ENCODE measurements at places on chromosomes 5 and 9. TPM values are rescaled to one million over a fixed set of nuclear protein-coding genes. Genes with fewer than 3 reads are reported as not detected.

DNA sequence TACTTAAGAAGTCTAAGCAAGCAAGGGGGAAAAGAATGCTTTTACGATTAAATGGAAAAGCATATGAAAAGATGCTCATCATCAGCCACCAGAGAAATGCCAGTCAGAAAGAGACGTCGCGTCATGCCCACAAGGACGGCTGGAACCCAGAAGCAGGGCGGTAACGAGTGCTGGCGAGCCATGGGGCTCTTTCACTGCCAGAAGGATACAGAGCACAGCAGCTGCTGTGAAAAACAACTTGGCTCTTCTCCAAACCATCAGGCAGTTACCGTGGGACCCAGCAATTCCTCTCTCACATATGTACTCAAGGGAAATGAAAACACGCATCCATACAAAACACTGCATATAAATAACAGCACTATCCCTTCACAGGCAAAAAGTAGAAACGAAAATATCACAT is 95.5 kb downstream of the CAMSAP1 start:
- H3K4me1 ChIP-seq, result no peaks in the 10 kb centered on the region
- no peak overlapping the region for H3K4me3 ChIP-seq
- no peak overlapping the region for H3K27ac ChIP-seq
- H3K36me3 ChIP-seq, result peaks cover 44% of the 10 kb centered on the region

- no peak overlapping the region for H3K4me3 ChIP-seq
- H3K36me3 ChIP-seq, result peaks cover 1% of the 10 kb centered on the region
- peak; percentile 34 for DNase-seq
These were observed 55.2 kb downstream of the NMUR2 start for GRCh38 chr5:152349683-152350526.

DNA sequence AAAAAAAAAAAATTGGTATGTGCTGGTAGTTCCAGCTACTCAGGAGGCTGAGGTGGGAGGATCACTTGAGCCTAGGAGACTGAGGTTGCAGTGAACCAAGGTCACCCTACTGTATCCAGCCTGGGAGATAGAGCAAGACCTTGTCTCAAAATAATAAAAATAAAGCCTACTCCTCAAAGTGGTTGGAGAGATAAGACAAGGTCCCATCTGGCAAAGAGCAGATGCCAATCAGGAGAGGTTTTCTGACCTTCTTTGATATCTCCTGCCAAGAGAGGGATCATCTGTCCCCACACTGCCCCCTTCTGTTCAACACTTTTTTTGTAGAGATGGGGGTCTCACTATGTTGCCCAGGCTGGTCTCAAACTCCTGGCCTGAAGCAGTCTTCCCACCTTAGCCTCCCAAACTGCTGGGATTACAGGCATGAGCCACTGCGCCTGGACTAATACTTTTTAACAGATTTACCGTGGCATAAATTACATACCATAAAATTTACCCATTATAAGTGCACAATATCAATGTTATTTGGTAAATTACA is 64.7 kb downstream of the SH3PXD2B start:
- no peaks in the 10 kb centered on the region for H3K27me3 ChIP-seq
- H3K27ac ChIP-seq, result no peak overlapping the region
- DNase-seq, result no peak
- H3K4me3 ChIP-seq, result no peak overlapping the region
- peaks cover 30% of the 10 kb centered on the region for H3K36me3 ChIP-seq
- no peaks in the 10 kb centered on the region for H3K4me1 ChIP-seq

DNA sequence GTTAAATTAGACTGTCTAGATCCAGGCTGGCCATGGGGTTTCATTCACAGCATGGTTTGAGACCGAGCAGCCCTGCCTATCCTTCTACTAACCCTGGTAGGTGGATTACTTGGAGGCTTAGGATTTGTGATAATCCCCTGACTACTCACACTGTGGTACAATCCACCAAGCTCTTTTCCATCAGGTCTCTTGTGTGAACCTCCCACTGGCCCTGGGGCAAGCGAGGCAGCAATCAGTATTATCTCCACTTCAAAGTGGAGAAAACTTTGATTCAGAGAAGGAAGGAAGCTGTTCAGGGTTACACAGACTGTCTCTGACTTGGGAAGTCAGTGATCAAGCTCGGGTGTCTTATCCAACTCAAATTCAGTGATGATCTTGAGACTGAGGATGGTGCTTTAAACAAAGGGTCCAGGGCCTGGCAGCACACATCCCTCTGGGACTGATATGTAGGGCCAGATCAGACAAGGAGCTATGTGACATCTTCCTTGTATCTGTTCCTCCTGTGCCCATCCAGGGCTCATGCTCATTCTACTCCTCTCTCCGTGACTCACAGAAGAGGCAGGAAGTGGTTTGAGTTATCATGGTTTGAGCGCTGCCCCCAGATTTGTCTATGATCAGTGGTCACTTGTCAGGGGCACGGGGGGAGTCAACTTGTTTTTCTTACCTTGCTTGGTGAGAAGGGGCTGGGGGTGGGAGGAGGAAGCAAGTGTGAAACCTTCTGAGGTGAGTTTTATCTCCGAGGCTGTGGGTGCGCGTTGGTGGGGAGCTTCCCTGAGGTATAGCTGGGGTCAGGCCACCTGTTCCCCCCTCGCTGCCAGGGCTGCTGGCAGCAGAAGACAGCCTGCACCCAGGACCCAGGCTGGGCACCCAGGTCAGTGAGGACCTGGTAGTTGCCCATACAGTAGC is 48.6 kb downstream of the RGS3 start:
- no peaks in the 10 kb centered on the region for H3K27me3 ChIP-seq
- DNase-seq, result no peak
- no peak overlapping the region for H3K4me3 ChIP-seq
- peaks cover 31% of the 10 kb centered on the region for H3K4me1 ChIP-seq
- H3K27ac ChIP-seq, result peak overlapping the region; percentile 33

GRCh38 chr5:109652096-109652495 is 37.6 kb upstream of the MAN2A1 start:
- H3K27ac ChIP-seq, result no peak overlapping the region
- H3K27me3 ChIP-seq, result peaks cover 3% of the 10 kb centered on the region
- peaks cover 3% of the 10 kb centered on the region for H3K4me1 ChIP-seq
- H3K36me3 ChIP-seq, result no peaks in the 10 kb centered on the region

DNA sequence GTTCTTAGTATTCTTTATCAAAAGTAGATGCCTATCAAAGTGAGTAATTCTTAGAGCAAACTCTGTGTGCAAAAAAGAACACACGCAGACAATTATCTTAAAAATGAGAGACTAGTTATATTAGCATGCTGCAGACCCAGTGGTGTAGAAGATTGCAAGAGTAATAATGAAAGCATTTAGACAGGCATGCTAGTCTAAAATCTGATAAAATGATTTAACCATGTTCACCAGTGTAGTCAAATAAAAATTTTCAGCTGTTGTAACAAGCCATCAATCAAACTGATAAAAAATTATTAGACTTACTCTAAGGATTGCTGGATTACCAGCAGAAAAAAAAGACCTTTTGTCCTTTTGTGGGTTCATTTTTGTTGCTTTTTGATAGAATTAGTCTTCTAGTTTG is 241.9 kb upstream of the TLE4 start:
- H3K36me3 ChIP-seq, result no peaks in the 10 kb centered on the region
- DNase-seq, result no peak
- H3K4me3 ChIP-seq, result no peak overlapping the region
- H3K27ac ChIP-seq, result no peak overlapping the region
- peaks cover 5% of the 10 kb centered on the region for H3K27me3 ChIP-seq

Gene ZFP2
- total RNA-seq, result 4.9 TPM

Gene CDC26
- 36.6 TPM for total RNA-seq

Gene IFNA21
- total RNA-seq, result not detected

- H3K27ac ChIP-seq, result no peak overlapping the region
- H3K36me3 ChIP-seq, result no peaks in the 10 kb centered on the region
- peaks cover 17% of the 10 kb centered on the region for H3K4me1 ChIP-seq
- no peaks in the 10 kb centered on the region for H3K27me3 ChIP-seq
These were observed 19.5 kb downstream of the PHF2 start for GRCh38 chr9:93595861-93596365.

Gene PCDHB13
- total RNA-seq, result 7.4 TPM

DNA sequence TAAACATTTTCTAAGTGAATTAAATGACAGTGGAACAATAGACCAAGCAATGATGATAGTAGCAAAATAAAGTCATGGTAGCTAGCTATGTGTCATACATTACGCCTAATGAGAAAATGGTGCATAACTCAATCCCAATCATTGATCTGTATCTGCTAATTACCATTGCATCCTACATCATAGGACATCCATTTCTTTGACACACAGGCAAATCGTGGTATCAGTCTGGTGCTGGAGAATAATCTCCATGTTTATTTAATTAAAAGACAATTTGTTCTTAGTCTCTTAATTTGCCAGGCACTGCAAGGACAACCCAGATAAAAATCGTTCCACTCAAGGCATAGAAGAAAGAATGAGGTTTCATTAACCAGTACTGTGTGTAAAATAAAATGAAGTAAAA is 89.6 kb upstream of the SMC5 start:
- H3K27me3 ChIP-seq, result no peaks in the 10 kb centered on the region
- H3K4me3 ChIP-seq, result no peak overlapping the region
- H3K36me3 ChIP-seq, result no peaks in the 10 kb centered on the region
- no peak overlapping the region for H3K27ac ChIP-seq
- DNase-seq, result no peak

DNA sequence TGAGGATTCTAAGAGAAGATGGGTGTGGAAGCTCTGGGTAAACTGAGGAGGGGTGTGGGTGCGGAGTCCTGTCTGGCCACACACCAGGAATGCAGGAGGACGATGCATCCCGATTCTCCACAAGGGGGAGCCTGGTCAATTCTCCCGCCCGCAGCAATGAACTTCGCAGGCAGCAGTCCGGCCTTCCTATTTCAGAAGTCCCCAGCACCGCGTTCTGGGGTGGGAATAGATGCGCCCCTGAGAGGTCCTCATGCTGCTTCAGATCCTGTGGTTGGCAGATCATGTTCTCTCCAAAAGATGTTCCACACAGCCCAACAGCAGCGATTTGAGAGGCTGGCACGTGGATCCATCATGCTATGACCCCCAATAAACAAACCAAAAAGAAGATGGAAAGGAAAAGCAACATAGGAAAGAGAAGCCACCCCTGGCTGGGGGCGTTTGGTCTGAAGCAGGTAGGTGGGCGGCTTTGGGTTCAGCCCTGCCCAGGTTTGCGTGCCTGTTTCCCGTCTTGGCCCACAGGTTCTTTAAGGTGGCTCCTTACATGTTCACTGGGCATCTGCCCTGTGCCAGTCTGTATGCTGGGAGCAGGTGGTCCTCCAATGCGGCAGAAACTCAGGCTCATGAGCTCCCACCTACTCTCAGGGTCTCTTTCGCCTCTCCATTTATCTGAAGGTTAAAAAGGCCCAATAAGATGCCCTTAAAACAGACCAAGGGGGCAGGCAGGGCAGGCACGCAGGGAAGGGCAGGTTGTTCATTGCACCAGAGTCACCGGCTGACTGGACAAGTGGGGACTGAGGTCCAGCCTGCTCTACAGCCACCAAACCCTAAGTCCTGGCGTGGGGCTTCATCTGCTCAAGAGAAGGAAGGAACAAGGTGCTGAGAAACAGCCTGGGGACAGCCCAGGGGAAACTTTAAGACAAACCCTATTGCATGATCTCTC is 171.6 kb downstream of the PAX5 start:
- no peaks in the 10 kb centered on the region for H3K36me3 ChIP-seq
- H3K27me3 ChIP-seq, result peaks cover 72% of the 10 kb centered on the region
- H3K4me1 ChIP-seq, result peaks cover 28% of the 10 kb centered on the region
- peak; percentile 39 for DNase-seq

DNA sequence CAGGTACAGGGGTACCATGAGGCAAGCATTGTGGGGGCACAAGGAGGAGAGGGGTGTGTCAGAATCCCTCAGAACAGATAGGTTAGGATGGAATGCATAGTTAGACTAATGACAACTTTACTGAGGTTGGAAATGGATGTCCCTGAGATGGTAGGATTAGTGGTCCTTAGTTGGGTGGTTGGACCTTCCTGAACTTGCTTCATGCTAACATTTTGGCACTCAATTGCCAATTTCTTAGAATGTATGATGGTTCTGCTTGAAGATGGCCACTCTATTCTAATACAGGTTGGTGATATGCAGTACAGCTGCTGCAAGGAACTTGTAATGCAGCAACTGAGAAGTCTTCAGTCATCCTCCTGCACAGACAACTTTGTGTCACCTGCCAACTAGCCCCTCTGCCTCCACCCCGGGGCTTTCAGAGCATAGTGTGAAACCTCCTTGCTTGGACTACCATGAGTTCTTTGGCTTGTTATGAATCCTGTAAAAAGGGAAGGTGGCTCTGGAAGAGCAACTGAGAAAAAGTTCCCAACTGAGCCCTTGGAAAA is 5.4 kb downstream of the CCNI2 start:
- H3K4me3 ChIP-seq, result no peak overlapping the region
- no peak for DNase-seq
- H3K4me1 ChIP-seq, result no peaks in the 10 kb centered on the region
- H3K36me3 ChIP-seq, result peaks cover 4% of the 10 kb centered on the region
- peaks cover 35% of the 10 kb centered on the region for H3K27me3 ChIP-seq

GRCh38 chr5:72407541-72407940 is 87.4 kb downstream of the PTCD2 start:
- no peaks in the 10 kb centered on the region for H3K27me3 ChIP-seq
- no peak overlapping the region for H3K27ac ChIP-seq
- H3K36me3 ChIP-seq, result no peaks in the 10 kb centered on the region

Gene RFESD
- 4.2 TPM for total RNA-seq

DNA sequence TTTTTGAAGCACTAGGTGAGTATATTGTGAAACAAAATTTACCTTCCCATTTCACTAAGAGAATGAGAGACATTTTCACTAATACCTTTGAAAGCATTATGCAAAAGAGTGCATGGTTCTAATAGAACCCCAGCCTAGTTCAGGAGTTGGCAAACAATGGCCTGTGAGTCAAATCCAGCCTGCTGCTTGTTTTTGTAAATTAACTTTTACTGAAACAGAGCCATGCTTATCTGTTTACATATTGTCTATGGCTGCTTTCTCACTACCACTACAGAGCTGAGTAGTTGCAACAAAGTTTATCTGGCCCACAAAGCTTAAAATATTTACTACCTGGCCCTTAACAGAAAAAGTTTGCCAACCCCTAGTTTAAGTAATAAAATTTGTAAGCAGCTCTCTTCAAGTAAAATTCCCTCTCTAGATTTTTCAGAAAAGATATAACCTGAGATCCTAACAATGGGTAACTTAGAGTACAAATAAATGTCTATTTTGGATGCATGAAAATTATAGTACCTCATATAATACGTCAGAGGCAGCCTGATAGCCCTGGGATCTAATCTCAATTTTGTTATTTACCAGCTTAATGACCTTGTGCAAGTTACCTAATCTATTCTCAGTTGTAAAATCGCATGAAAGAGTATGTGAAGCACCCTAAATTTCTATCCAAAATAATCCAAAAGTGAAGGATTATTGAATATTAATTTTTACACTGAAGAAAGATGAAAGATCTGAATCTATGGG is 50.7 kb upstream of the ARL15 start:
- peaks cover 23% of the 10 kb centered on the region for H3K4me1 ChIP-seq
- no peak overlapping the region for H3K27ac ChIP-seq
- no peaks in the 10 kb centered on the region for H3K27me3 ChIP-seq
- no peak overlapping the region for H3K4me3 ChIP-seq

Gene NCS1
- 29.0 TPM for total RNA-seq

Measured in progenitor cell of endocrine pancreas (in vitro differentiated cells).